ENCODE measurements at places on chromosomes 11 and 22.
A peak's percentile ranks its signal among the peaks of the same experiment; 100 is the strongest.

- H3K4me1 ChIP-seq, result peaks cover 3% of the 10 kb centered on the region
- no peak overlapping the region for H3K4me3 ChIP-seq
- H3K27ac ChIP-seq, result peak overlapping the region; percentile 15
These were observed 84.6 kb downstream of the SWAP70 start for GRCh38 chr11:9748361-9748970.

DNA sequence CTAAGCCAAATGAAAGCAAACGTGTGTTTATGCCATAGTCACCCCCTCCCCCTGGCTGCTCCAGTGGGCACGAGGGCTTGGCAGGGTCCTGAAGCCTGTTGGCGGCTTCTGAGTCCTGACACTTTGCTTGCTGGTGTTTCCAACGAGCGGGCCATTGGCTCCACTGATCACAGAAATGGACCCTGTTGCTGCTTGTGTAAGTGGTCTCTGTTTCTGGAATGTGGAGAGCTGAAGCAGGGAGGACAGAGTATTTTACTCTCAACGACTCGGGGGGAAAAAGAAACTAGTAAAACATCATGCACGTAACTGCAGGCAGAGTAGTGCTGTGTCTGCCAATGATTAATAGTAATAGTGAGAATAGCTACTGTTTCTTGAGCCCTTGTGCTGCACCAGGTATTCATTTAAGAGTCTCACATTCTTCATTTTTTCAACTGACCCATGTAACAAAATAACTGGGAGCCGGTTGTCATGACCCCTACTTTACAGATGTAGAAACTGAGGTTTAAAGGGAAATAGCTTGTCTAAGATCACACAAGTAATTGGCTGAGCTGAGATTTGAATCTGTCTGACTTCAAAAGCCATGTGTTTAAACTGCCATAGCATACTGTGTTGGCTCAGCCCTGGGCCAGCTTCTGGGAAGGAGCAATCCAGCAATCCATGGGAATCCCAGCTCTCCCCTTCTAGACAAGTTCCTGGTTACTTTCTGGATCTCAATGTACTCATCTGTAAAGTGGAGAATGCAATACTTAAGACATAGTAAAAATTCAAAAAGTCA is 526.7 kb downstream of the INSC start:
- H3K36me3 ChIP-seq, result no peaks in the 10 kb centered on the region
- no peak overlapping the region for H3K4me3 ChIP-seq
- no peak overlapping the region for H3K27ac ChIP-seq
- DNase-seq, result no peak

DNA sequence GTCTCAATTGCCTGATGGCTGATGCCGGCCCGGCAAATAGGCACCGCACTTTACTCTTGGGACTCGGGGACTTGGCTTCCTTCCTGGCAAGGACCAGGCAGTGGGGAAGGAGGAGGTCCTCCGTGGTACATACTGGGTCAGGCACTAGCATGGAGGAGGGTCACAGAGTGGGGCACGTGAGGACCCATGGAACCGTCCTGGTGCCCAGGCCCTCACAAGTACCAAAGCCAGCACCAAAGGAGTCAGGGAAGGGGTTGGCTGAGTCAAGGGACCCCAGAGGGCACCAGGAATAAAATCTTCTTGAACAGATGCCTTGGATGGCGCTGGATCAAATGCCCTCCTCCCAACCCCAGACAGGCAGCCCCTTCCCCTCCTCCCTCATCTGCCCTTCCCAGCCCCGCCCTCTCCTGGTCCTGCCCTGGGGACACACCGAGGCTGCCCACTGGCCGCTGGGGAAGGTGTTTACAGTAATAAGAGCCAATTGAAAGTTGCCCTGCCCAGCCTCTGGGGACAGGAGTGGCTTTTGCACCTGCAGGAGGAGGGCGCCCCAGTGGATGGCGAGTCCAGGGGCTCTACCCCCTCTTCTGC is 5.6 kb upstream of the CARNS1 start:
- H3K4me3 ChIP-seq, result no peak overlapping the region
- H3K36me3 ChIP-seq, result no peaks in the 10 kb centered on the region
- no peak overlapping the region for H3K27ac ChIP-seq
- H3K27me3 ChIP-seq, result no peaks in the 10 kb centered on the region

GRCh38 chr22:50246242-50247175 is 1.7 kb upstream of the TUBGCP6 start:
- DNase-seq, result no peak
- H3K27me3 ChIP-seq, result no peaks in the 10 kb centered on the region
- peaks cover 24% of the 10 kb centered on the region for H3K4me1 ChIP-seq

GRCh38 chr11:28763876-28764275 is 655.7 kb downstream of the METTL15 start:
- H3K36me3 ChIP-seq, result no peaks in the 10 kb centered on the region
- H3K27me3 ChIP-seq, result no peaks in the 10 kb centered on the region
- no peaks in the 10 kb centered on the region for H3K4me1 ChIP-seq
- no peak overlapping the region for H3K27ac ChIP-seq

DNA sequence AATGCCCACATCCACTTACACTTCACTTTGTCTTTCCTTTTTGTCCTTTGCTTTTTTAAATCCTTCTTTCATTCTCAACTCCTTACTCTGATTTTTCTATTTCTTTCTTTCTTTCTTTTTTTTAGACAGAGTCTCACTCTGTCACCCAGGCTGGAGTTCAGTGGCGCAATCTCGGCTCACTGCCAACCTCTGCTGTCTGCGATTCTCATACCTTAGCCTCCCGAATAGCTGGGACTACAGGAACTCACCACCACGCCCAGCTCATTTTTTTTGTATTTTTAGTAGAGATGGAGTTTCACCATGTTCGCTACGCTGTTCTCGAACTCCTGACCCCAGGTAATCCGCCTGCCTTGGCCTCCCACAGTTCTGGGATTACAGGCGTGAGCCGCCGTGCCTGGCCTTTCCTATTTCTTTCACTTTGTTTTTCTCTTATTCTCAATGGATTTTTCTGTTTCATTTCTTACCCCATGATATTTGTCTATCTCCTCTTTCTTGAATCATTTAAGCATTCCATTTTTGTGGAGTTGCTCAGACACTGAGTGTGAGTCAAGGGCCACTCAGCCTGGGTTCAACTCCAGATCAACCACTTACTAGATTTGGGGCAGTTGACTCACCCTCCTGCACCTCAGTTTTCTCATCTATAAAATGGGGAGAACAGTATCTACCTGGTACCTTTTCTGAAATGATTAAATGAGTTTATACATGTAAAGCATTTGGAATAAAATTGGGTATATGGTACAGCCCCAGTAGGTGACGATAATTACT is 7.6 kb downstream of the KCNJ5 start:
- no peak for DNase-seq
- no peak overlapping the region for H3K27ac ChIP-seq
- H3K4me1 ChIP-seq, result peaks cover 8% of the 10 kb centered on the region
- H3K36me3 ChIP-seq, result no peaks in the 10 kb centered on the region

DNA sequence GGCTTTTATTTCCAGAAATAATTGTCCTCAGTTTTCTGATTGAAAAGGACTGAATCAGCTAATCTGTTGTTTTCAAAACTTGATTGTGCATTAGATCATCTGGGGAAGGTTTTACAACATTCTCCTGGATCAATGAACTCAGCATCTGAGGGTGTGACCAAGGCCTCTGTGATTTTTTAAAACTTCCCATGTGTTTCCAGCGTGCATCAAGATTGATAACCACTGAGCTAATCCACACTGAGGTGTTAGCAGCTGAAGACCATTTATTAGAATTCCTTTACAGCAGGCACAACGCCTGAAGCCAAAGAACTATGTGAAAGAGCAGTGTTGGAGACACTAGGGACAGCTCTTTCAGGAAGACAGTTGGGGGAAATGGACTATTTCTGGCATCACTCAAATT is 10.2 kb downstream of the VSTM5 start:
- H3K4me1 ChIP-seq, result no peaks in the 10 kb centered on the region
- no peaks in the 10 kb centered on the region for H3K36me3 ChIP-seq
- no peak overlapping the region for H3K27ac ChIP-seq
- no peak for DNase-seq

DNA sequence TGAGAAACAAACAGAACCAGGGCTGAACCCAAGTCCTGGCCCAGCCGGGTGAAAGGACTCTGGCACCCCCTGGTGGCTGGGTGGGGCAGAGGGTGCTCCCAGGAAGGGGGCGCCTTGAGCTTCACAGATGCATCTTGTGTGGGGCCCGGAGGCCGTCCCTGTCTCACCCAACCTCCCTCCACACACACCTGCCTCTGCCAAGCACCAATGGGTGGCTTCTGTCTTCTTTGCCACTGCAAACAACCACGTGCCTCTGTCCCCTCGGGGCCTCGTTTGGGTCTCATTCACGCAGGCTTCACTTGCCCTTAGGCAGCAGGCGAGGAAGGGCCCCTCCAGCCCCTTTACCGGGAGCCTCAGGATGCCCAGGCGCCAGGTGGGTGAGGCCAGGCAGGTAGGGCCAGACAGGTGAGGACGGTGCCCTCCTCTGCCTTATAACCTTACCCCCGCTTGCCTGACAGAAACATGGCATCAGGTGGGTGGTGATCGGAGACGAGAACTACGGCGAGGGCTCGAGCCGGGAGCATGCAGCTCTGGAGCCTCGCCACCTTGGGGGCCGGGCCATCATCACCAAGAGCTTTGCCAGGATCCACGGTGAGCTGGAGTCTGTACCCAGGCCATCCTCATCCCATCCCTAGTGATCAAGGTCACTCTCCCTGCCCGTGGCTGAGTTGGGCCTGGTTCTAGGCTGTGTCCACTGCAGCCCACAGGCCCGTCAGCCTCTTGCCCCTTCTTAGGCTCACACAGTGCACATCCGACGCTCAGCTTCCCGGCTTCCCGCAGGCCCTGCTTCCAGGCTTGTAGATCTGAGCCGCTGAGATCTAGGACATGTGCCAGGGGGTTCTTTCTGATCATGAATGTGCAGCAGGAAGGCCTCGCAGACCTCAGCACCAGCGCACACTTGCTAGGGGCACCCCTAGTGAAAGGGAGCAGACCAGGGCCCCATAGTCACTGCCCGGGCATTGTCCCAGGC is 17.2 kb downstream of the POLR3H start:
- peaks cover 31% of the 10 kb centered on the region for H3K4me1 ChIP-seq
- H3K27me3 ChIP-seq, result no peaks in the 10 kb centered on the region
- peaks cover 61% of the 10 kb centered on the region for H3K36me3 ChIP-seq
- H3K4me3 ChIP-seq, result no peak overlapping the region
- peak overlapping the region; percentile 94 for H3K27ac ChIP-seq

GRCh38 chr11:32312865-32313403 is 122.4 kb downstream of the WT1 start:
- no peak for DNase-seq
- no peak overlapping the region for H3K27ac ChIP-seq
- no peak overlapping the region for H3K4me3 ChIP-seq
- no peaks in the 10 kb centered on the region for H3K27me3 ChIP-seq
- no peaks in the 10 kb centered on the region for H3K4me1 ChIP-seq

- H3K4me1 ChIP-seq, result no peaks in the 10 kb centered on the region
- no peaks in the 10 kb centered on the region for H3K27me3 ChIP-seq
These were observed 31.0 kb downstream of the CCDC34 start for GRCh38 chr11:27331981-27332380.

GRCh38 chr11:2091786-2092463 is 47.3 kb downstream of the IGF2 start:
- no peak overlapping the region for H3K27ac ChIP-seq
- no peaks in the 10 kb centered on the region for H3K36me3 ChIP-seq
- H3K4me1 ChIP-seq, result peaks cover 8% of the 10 kb centered on the region
- no peak for DNase-seq
- H3K27me3 ChIP-seq, result no peaks in the 10 kb centered on the region

GRCh38 chr11:117095284-117096161 is 2.7 kb downstream of the SIK3 start:
- H3K4me1 ChIP-seq, result peaks cover 8% of the 10 kb centered on the region
- H3K36me3 ChIP-seq, result no peaks in the 10 kb centered on the region
- H3K27ac ChIP-seq, result peak overlapping the region; percentile 99

GRCh38 chr11:70951139-70951804 is 301.1 kb downstream of the SHANK2 start:
- H3K4me1 ChIP-seq, result no peaks in the 10 kb centered on the region
- no peaks in the 10 kb centered on the region for H3K36me3 ChIP-seq
- H3K27me3 ChIP-seq, result no peaks in the 10 kb centered on the region
- DNase-seq, result no peak

- no peak overlapping the region for H3K27ac ChIP-seq
- H3K27me3 ChIP-seq, result no peaks in the 10 kb centered on the region
- no peaks in the 10 kb centered on the region for H3K36me3 ChIP-seq
- H3K4me3 ChIP-seq, result no peak overlapping the region
These were observed 44.0 kb downstream of the FDX1 start for GRCh38 chr11:110473706-110474105.

- H3K36me3 ChIP-seq, result peaks cover 54% of the 10 kb centered on the region
- no peaks in the 10 kb centered on the region for H3K27me3 ChIP-seq
- no peaks in the 10 kb centered on the region for H3K4me1 ChIP-seq
- no peak for DNase-seq
These were observed 39.7 kb downstream of the ACAT1 start for GRCh38 chr11:108160970-108161566.

- no peaks in the 10 kb centered on the region for H3K36me3 ChIP-seq
- H3K27ac ChIP-seq, result no peak overlapping the region
- H3K4me3 ChIP-seq, result no peak overlapping the region
These were observed 408.6 kb downstream of the JRKL start for GRCh38 chr11:96798445-96798844.

- DNase-seq, result peak; percentile 90
- no peaks in the 10 kb centered on the region for H3K36me3 ChIP-seq
- peak overlapping the region; percentile 93 for H3K27ac ChIP-seq
- H3K4me1 ChIP-seq, result peaks cover 11% of the 10 kb centered on the region
- peak overlapping the region; percentile 74 for H3K4me3 ChIP-seq
These were observed 1.4 kb downstream of the SGSM1 start for GRCh38 chr22:24807284-24807950.

GRCh38 chr11:66299186-66299585 is 7.5 kb downstream of the TMEM151A start:
- no peaks in the 10 kb centered on the region for H3K27me3 ChIP-seq
- H3K27ac ChIP-seq, result no peak overlapping the region
- H3K36me3 ChIP-seq, result no peaks in the 10 kb centered on the region
- no peak overlapping the region for H3K4me3 ChIP-seq
- no peak for DNase-seq

- no peaks in the 10 kb centered on the region for H3K27me3 ChIP-seq
- no peaks in the 10 kb centered on the region for H3K36me3 ChIP-seq
- no peak overlapping the region for H3K4me3 ChIP-seq
- no peaks in the 10 kb centered on the region for H3K4me1 ChIP-seq
- DNase-seq, result no peak
These were observed 16.4 kb upstream of the FGF4 start for GRCh38 chr11:69791276-69792180.

DNA sequence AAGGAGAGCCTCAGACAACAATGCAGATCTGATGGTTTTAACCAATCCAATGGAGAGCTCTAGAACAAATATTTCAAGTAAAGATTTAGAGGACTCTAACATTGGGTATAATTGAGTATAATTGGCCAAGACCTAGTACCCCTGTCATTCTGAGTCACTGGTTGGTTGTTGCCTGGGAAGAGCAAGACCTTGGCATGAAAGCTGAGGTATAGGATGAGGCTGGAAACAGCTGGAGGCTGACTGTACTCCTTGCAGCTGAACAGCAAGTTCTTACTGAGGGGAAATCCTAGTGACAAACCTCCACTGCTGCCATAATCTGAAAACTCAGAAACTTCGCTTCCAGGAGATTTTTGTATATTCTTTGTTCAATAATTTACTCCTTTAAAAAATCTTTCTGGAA is 54.3 kb upstream of the MUC15 start:
- H3K36me3 ChIP-seq, result no peaks in the 10 kb centered on the region
- H3K27me3 ChIP-seq, result no peaks in the 10 kb centered on the region
- H3K4me1 ChIP-seq, result no peaks in the 10 kb centered on the region
- H3K4me3 ChIP-seq, result no peak overlapping the region
- no peak for DNase-seq
